SW480 (cell line): ENCODE measurements at places on chromosomes 13 and 19.

DNA sequence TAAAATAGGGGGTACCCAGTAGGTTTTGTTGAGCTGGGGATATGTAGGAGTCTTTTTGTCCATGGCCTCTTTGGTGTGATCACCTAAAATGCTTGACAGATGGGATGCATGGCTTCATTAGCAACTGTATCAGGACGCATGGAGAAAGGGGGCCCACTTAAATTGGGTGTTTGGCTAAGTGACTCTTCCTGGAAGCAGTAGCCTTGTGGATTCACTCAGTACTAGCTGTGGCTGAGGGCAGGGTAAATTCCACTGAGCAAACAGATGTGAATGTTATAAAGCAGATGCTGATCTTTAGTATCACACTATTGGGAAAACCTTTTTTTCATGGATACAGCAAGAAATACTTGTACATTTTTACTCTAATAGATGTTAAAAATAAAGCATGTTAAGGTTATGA, 140.0 kb downstream of the FGF14 start:
- DNase-seq, result no peak

GRCh38 chr13:94711561-94712286, 621 bp downstream of the SOX21 start:
- no peak for DNase-seq

- no peak for DNase-seq
These were observed 97.2 kb downstream of the EPSTI1 start for GRCh38 chr13:42894765-42895243.

DNA sequence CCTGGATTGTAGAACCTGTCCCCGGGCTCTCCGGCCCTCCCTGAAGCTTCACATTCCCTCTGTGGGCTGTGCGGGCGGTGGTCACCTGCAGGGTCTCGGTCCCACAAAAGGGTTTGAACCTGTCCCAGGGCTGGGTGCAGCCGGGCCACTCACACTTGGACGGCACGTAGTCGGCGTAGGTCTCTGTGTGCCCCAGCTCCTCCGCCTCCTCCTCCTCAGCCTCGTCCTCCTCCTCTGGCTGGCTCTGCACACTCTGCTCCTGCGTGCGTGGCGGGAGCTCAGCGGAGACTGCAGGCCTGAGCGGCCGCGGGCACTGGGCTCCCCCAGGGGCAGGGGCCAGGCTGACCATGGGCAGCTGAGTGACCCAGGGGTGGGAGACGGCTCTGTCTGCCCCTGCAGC, 19.6 kb downstream of the GPX4 start:
- no peak for DNase-seq

DNA sequence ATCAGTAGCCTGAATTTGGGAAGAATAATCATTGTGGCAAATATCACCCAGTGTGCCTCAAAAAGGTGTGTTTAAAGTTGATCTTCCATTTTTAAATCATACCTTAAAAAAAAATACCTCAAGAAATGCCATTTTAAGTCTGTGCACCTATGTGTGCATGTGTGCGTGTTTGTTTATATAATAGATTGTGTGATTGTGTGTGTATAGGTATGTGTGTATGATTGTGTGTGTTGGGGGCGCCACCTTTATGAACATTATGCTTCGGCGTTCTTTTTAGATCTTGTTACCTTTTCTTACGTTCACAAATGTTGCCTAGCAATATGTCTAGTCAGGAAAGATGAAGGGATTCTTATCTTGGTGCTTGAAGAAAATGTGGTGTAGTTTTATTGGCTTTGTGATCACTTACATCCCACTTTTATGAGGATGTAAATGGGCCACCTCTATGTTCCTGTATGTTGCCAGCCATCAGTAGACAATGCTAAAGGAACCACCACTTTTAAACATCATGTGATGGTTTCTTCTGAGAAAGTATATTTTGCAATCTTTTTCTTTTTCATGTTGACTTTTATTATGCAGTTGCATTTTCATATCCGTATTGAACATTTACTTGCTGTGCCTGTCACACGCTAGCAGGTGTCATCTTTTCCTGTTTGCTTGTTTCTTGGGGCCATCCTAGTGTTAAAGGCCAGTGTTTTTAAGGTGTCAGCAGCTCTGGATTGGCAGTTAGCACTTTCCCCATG, 2.2 kb upstream of the IRS2 start:
- DNase-seq, result no peak

DNA sequence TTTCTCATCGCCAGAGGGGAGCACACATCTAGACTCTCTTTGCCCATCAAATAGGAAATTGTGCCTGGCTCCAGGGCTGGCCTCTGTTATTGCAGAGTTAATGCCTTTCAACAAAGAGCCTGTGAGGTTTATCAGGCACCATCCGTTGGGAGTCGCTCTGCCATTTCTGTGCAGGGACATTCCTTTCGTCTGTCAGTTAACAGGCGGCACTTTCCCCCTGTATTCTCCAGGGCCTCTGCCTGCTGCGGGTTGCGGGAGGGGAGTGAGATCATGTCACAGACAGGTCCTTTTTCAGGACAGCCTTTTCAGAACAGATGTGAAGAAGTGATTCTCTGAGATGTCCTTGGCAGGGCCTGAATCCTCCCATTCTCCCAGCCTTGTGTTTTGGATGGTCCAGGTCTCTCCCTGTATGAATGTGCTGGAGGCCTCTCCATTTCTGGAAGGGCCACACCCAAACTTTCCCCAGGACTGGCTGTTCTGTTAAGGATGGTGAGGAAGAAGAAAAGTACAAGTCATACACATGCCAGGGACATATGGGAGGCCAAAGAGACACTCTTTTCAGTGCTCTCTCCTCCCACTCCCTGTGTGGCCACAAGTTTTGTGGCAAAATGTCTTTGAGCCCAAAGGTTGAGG, 14.9 kb downstream of the SERP2 start:
- no peak for DNase-seq

- no peak for DNase-seq
These were observed 612.1 kb upstream of the KLHL1 start for GRCh38 chr13:70720386-70720785.

- no peak for DNase-seq
These were observed 30.1 kb downstream of the KLF12 start for GRCh38 chr13:74103970-74104555.

DNA sequence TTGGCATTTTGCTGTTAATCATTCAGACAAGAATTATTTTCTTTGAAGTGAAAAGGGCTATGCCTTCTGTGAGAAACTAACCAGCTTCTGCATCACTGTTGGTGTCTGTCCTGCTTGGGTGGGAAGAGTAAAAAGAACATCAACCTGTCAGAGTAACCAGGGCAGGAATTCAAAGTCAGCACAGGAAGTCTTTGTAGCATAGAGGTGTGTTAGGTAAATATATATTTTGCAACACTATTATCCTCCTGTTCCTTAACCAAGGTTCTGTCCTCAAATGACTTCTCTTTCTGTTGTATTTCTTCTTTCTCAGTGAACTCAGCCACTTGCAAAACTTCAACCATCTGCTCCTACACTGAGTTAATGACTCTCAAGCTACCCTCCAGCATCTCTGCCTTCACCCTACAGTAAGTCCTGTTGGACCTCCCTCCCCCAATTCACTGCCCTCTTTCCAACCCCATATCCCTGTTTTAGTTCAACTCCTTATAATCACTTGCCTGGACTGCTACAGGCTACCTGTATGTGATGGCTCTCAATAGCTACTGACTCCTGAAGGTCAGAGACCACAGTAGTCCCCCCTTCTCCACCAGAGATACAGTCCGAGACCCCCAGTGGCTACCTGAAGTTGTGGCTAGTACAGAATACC, 49.9 kb downstream of the SMAD9 start:
- no peak for DNase-seq
